ENCODE measurements at places on chromosomes 1 and 21.

DNA sequence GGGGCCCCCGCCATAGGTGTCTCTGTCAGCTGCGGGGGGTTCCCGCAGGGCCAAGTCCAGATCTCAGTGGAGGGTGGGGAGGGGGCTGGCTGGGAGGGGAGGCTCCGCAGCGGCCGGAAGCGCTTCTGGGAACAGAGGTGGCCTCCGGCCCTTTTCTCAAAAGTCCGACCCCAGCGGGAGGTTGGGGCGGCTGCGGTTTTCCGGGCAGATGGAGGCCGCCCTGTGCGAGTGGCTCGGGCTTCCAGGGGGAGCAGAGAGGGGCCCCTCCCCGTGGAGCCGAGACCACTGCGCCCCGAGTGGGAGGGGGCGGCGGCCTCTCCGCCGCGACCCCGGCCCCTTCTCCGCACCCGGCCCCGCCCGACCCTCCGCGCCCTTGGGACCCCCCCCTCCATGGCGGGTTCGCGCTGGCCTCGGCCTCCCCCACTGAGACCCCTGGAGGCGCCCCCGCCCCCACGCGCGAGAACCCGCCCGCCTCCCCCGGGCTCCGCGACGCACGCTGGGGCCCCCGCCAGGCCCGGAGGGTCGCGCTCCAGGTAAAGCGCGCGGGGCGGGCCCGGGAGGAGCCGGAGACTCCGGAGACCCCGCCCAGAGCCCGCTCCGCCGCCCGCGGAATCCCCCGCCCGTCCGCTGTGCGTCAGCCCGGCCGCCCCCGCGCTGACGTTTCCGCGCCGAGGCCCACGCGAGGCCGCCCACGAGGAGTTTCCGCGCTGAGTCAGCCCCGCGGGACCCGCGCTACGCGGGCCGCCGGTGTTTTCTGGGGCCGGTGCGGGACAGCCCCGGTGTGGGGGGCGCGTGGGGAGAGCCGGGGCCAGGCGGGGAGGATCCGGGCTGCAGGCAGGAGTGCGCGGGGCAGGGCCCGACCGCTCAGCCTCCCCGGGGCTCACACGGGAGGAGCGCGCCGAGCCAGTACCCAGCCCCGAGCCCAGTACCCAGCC is 5.2 kb downstream of the TNFRSF18 start:
- DNase-seq, result peak; percentile 85

GRCh38 chr1:197440715-197441114 is 172.7 kb downstream of the CRB1 start:
- no peak for DNase-seq

DNA sequence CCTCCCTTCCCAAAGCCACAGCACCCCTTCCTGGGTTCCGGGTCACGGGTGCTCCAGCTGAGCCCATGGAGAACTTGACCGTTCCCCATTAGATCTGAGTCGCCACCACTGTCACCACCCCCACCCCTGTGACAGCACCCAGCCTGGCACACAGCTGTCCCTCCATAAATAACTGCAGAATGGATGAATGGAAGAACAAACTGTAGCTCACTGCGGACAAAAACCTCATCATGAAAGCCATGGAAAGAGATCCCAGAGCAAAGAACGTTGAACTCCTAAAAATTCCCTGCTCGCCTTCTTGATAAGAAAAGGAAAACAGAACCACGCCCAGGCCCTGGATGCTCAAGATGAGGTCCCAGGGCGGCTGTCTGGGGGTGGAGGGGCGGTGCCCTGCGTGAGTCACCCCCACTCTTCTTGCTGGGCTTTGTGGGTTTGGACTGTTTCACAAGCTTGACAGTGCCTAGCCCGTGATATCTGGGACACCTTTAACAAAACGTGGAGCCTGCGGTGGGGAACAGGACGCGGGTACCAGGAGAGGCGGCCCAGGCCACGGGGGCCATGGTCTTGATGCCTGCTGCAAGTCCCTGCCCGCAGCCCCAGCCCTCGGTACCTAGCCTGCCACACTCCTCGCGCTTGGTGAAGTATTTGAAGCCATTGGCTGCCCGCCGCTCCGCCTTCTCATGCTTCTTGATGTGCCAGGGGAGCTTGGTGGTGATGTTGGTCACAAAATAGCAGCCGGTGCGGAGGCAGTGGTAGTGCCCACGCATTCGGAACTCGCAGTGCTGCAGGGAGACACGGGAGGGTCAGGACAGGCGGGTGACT is 151.9 kb downstream of the CASZ1 start:
- no peak for DNase-seq

GRCh38 chr1:239112101-239112935 is 274.1 kb upstream of the CHRM3 start:
- no peak for DNase-seq

DNA sequence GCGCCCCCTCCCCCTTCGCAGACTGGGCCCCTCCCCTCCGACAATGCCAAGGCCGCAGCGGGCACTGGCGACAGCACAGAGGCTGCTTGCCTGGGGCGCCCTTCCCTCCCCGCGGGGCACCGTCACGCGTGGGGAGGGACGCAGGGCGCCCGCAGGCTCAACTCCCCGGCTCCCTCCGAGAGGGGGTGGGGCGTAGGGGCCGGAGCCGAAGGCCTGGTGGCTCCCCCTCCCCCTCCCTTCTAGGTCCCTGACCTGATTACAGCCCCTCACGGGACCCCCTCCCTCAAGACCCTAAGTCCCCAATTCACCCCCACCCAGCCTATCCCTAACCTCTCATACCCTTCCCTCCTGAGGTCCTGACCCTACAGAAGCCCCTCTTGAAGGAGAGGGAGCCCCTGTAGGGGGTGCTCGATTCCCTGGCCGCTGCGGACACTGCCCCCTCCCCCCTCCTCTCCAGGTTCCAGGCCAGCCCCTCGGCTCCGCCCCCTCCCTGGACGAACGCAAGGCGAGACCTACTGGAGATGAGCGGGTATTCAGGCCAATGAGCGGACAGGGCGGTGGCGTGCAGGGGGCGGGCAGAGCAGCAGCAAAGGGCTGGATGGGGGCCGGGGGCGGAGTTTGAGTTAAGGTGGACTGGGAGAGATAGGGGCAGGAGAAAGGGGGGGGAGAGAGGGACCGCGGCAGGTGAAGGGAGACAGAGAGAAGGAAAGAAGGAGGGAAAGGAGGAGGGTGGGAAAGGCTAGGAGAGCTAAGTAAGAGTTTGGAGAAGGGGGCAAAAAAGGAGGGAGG is 733 bp upstream of the ZBTB7B start:
- DNase-seq, result peak; percentile 97

GRCh38 chr1:197916500-197916983 is 630 bp upstream of the LHX9 start:
- DNase-seq, result no peak

GRCh38 chr1:118989878-118990378 is 1.8 kb upstream of the TBX15 start:
- no peak for DNase-seq

DNA sequence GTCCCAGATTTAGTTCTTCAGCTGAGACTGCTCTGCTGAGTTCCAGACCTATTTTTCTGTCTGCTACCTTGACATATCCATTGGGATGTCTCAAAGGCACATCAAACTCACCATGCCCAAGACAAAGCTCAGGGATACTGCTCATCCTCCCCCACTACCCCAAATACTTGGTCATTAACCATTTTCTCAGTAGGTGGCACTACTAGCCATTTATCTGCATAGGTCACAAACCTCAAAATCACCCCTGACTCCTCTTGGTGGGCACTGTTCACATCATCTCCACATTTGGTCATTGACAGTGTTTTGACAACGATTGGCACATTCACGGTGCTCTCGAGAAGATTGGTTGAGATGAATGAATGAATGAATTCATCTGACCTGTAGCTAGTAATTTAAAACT is 32.1 kb downstream of the CACNA1S start:
- no peak for DNase-seq

- no peak for DNase-seq
Measured at GRCh38 chr1:55669293-55669692, 454.1 kb upstream of the USP24 start.

- no peak for DNase-seq
Measured at GRCh38 chr1:227883073-227883520, 64.6 kb downstream of the WNT9A start.

- DNase-seq, result no peak
Measured at GRCh38 chr1:75220072-75220471, 85.9 kb downstream of the LHX8 start.

DNA sequence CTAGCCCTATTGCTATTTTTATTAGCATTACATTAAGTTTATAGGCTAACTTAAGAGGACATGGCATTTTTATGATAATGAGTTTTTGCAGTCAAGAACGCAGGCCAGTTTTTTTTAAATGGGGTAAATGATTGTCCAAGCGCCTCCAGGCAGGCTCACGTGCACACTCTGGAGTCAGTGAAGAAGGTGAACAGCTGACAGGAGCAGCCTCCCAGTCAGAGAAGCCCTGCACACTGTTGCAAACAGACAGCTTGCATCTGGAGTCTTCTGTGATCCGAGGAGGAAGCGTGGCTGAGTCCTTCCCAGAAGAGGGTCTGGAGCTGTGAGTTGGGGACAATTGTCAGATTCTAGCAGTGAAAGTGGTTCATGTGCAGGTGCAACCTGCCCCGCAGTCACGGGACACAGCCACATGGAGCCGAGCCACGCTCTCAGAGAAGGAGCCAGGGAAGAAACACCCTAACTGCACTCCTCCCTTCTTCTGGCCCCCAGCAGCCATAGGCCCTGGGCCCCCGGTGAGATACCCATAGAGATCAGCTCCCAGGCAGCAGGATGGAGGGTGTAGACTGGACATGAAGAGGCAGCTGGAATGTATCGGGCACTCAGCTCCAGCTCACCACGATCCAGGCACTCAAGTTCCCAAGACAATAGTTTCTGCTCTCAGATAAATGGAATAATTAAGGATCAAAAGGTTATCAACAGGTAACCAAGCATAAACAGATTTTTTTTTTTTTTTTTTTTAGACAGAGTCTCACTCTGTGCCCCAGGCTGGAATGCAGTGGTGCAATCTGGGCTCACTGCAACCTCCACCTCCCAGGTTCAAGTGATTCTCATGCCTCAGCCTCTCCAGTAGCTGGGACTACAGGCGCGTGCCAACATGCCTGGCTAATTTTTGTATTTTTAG is 26.4 kb downstream of the CAPN2 start:
- no peak for DNase-seq

DNA sequence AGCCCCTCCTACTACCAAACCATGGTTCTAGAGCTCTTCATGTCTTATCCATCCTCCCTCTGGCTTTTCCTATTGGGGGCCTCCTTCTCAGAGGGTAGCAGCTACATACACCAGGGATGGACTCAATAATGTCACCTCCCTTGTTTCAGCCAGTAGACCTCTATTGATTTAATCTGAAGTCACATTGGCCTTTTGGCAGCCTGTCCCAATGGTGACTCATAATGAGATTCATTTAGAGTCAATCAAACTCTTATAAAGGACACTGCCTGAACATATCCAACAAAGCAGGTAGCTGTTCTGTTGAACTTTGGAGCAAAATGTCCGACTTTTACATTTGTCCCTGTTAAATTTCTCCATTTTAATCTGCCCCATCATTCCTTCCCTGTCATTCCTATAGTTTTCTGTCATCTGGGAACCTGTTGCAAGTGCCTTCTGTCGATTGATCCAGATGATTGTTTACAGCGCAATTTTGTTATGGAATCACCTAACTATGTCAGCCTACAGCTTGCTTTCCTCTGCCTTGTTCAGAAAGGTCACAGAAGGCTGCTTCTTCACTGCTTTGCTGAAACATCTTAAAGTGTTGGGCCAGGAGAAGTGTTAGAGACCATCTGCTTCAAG is 105.9 kb downstream of the ETS2 start:
- no peak for DNase-seq

DNA sequence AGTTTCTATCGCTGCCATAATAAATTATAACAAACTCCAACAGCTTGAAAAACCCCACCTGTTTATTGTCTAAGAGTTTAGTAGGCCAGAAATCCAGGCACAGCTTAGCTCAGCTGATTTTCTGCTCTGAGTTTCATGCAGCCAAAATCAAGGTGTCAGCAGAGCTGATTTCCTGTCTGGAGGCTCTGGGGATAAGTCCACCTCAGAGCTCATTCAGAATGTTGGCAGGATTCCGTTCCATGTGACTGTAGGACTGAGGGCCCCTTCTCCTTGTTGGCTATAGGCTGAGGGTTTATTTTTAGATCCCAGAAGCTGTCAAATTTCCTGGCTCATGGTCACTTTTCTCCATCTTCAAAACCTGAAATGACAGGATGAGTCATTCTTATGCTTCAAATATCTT is 91.6 kb upstream of the CHODL start:
- no peak for DNase-seq

DNA sequence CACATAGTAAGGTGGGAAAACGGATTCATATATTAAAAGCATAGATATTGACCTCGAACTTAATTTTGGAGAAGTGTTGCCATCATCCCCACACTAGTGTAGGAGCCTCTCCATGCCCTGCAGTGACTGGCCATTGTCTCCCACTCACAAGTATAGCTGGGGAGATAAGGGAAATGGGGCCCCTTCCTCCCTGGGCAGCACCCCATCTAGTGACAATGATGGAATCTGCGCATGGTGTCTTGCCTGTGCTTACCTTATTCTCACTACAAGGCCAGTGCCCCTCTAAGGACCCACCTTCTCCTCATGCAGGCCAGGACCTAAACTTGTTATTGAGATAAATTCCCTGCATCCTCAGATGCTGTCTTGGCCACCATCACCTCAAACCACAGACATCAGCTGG is 374.9 kb downstream of the NTNG1 start:
- DNase-seq, result no peak

DNA sequence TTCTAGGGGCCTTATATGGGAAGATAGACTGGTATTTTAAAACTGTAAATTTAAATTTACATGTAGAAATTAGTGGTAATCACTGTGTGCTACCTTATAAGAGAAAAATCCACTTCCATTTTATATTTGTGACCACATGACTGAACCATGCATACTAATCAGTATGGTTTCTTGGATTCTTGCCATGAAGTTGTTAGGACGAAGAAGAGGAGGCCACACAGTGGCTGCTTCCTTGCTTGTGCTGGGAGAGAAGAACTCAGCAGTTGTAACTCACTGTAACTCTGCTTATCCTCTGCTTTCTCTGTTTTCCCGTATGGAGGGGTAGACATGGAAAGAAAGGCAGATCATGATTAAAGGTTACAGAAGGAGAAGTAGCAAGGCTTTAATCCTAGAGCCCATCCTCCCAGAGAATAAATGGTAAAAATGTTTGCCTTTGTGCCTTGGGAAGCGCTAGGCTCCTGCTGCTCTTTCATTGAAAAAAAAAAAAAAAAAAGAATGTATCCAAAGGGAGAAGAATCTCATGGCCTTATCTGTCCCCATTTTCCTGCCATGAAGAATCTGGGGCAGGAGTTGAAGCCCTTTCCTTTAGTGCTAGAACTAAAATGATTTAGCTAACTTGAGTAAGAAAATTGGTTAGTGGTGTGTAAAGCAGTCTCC is 32.4 kb downstream of the KCTD3 start:
- no peak for DNase-seq

GRCh38 chr1:119883826-119884225 is 12.5 kb downstream of the ADAM30 start:
- DNase-seq, result no peak
